ENCODE measurements at places on chromosomes 6 and 20.

DNA sequence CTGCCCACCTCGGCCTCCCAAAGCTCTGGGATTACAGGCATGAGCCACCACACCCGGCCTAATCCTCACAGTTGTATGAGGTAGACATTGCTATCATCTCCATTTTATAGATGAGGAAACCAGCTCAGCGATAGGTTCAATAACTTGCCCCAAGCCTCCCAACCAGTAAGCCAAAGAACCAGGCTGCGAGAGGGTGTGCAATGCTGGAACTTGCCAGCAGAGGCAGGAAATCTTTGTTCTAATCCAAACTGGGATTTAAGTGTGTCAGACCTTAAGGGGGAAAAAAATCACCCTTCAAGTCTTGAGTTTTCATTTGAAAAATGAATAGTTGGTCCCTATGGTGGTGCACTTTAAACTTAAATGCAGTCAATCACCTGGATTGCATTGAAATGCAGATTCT is 20.1 kb upstream of the RNGTT start:
- no peak for DNase-seq

- no peak for DNase-seq
These were observed 86.1 kb upstream of the ZNF217 start for GRCh38 chr20:53679597-53680309.

- DNase-seq = no peak
These were observed 4.6 kb downstream of the MDGA1 start for GRCh38 chr6:37693079-37693478.

GRCh38 chr20:23745247-23745646 is 5.5 kb downstream of the CST1 start:
- DNase-seq = no peak

DNA sequence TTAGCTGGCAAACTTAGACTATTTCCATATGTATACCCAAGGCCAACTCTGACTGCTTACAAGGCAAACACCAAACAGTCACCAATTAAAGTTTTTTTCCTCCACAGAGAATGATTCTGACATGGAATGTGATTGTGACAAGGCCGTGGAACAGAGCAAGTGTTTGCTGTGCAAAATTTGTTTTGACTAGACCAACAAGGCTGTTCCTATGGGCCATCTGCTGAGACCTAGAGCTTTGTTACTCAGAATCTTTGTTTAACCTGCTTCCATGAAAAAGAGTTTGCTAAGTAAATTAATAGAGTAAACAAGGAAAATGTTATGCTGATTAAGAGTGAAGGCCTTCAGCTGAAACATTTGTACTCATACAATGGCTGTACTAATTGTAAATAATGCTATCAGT is 51.6 kb upstream of the IMPG1 start:
- DNase-seq = no peak

DNA sequence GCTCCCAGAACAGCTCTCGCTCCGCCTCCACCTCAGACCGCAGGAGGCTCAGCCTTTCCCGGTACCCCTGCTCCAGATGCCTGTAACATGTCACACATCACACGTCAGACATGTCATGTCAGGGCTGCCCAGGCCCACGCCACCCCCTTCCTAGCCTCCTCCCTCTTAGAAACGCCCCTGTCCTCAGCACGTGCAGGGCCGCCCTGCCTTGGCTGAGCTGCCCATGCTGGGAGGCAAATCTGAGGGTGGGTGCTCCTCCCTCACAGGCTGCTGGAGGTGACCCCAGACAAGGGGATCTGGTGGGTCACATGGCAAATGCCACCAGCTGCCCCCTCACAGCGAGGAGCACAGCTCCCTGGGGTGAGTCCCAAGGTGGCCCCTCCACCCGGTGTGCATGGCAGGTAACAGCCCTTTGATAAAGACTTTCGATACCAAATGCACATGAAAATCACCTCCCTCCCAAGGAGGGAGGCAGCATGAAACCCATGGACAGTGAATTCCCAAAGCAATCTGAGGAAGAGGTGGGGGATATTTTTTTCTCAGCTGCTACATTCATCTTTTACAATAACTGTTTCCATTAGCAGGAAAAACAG is 84.1 kb downstream of the GINS1 start:
- DNase-seq = no peak

GRCh38 chr6:90575267-90575666 is 11.6 kb downstream of the MAP3K7 start:
- no peak for DNase-seq

DNA sequence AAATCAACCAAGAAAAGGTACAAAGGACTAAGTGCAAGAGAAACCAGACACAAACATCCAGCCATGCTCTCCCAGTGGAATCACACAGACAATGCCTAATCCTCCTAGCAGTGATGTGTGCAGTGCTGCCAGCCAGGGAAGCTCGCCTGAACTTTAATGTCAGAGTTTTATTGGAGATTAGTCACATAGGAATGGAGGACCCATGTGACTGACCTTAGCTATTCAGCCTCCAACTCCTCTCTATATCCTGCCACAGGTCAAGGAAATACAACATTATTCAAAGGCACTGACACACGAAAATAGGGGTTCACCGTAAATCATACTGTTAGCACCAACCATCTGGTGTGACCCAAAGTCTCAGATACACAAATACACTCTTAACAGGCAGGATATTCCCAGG is 684.6 kb downstream of the DOK5 start:
- no peak for DNase-seq

DNA sequence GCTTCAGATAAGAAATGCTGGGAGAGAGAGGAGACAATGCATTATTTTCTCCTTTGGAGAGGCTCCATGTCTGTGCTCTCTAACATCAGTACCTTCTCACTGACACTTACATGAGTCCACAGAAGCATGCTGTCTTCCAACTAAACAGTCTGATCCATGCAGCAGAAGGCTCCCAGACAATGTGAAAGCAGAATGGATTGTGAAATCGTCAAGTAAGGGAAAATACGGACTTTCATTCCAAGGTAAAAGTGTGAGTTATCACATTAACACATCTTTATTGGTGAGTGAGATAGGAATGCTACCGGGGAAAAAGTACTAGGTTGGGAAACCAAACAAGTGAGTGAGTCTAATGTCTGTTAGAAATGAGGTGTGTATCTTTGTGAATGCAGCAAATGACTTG is 167.6 kb upstream of the KCNK16 start:
- DNase-seq = no peak

GRCh38 chr6:40710626-40711330 is 123.6 kb upstream of the LRFN2 start:
- DNase-seq = no peak

DNA sequence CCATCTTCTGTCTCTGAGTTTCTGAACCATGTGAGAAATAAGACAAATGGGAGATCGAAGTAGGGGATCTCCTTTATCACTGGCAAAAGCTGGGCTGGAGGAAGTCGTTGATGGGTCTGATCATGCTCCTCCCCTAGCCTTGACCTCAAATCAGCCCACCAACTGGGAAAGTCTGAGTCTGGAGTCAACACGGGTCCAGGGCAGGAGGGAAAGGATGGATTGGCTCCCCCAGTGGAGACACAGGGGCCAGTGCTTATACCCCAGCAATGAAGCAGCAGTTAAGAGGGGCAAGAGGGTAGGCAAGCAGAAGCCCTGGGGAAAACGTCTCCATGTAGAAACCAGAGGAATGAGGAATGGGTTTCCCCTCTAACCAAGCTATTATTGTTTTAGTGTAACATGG is 152.6 kb downstream of the TBC1D7 start:
- no peak for DNase-seq

DNA sequence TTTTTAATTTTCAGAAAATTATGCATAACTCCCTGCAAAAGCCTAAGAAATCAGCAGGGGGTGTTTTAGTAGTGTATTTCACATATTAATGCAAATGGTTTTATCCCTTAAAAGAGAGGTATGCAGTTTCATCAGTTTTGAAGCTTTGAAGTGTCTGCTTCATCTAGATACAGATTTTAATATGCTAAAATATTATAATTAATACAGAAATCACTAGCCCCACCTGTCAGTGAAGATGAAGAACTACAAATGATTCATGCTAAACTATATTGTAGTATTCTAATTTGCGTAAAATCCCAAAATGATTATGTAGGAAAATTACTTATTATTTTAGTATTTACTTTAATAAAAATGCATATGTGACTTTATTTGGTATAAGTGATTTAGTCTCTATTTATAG is 2.9 kb upstream of the TFB1M start:
- no peak for DNase-seq

- no peak for DNase-seq
These were observed 4.6 kb upstream of the CGA start for GRCh38 chr6:87099472-87099871.

- DNase-seq = no peak
These were observed 671 bp downstream of the TAPBP start for GRCh38 chr6:33313105-33313708.

DNA sequence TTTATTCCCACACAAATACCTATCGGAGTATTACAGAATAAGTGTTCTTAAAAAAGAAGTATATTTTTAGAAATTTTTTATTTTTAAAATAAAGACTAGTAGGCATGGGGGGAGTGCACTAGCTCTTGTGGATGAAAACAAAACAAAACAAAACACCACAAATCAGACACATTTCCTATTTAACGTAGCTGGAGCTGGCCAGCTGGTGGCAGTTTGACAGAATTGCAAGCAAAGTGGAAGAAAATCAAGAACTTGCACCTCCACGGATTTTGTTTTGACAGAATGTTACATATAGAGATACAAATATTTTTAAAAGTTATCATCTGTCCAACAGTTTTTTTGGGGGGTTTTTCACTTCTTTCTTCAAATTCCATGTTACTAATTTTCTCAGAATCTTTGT is 63.6 kb upstream of the SNRPB2 start:
- DNase-seq = no peak

GRCh38 chr6:88761237-88762031 is 202.0 kb downstream of the RNGTT start:
- DNase-seq = no peak

DNA sequence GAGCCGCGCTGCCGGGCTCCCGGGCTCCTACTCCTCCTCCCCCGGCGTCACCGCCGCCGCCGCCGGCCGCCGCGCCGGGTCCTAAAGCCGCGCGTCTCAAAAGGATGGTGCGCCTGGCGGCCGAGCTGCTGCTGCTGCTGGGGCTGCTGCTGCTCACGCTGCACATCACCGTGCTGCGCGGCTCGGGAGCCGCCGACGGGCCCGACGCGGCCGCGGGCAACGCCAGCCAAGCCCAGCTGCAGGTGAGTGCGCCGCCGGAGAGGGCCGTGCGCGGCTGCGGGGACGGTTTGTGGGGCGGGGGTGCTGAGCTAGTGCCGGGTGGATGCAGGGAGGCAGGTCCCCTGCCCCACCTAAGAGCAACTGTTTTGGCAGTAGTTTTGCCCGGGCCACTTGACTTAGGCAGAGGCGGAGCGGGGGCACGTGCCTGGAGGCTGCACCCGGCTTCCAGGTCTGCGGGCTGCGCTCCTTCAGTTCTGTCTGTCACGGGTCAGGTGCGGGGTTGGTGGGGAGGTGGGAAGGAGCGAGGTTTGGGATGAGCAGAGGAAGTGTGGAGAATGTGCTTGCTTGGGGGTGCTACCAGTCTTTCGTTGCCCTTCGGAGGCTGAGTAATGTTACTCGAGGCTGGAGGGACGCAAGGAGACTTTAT is 722 bp downstream of the ISM1 start:
- no peak for DNase-seq

DNA sequence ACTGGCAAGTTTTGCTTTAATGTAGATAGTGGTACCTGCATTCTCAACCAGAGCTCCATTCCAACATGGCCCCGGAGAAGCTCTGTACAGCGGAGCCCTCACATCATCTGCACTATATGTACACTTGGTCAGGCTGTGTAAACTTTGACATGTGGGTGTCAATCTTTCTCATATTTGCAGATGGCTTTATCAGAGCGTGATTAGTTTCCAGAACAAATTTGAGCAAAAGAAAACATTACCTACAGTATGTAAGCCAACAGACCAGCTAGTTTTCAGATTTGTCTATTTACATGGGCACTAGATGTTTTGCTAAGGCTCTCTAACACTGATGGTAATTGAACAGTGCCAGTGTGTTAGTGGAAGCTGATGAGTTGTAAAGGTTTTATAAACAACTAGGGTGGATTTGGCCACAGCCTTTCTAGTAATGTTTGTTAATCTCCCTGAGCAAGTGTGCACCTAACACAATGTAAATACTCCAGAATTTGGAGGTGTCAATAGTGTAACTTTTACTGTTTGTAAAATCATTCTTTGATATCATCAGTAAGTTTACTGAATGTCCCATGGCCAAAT is 131.8 kb downstream of the FOXA2 start:
- DNase-seq = no peak

- DNase-seq = no peak
These were observed 658 bp downstream of the CUL7 start for GRCh38 chr6:43052842-43053544.

DNA sequence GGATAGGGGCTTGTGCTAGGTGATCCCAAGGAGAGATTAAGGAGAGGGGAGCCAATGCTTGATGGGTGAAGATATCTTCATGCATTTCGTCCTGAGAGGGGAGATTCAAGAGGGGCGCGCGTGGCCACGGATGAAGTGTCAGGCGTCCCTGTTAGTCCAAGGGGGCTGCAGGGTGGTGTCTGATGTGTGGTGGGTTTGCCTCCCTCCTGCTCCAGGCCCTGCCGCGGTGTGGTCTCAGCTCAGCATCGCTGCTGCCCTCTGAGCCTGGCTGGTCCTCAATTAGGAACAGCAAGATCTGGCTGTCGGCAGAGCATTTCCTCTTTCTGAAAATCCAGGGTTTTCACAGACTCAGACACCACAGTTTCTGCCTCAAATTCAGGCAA is 318.0 kb downstream of the THBS2 start:
- no peak for DNase-seq

GRCh38 chr6:155936551-155936950 is 480.9 kb upstream of the NOX3 start:
- no peak for DNase-seq

DNA sequence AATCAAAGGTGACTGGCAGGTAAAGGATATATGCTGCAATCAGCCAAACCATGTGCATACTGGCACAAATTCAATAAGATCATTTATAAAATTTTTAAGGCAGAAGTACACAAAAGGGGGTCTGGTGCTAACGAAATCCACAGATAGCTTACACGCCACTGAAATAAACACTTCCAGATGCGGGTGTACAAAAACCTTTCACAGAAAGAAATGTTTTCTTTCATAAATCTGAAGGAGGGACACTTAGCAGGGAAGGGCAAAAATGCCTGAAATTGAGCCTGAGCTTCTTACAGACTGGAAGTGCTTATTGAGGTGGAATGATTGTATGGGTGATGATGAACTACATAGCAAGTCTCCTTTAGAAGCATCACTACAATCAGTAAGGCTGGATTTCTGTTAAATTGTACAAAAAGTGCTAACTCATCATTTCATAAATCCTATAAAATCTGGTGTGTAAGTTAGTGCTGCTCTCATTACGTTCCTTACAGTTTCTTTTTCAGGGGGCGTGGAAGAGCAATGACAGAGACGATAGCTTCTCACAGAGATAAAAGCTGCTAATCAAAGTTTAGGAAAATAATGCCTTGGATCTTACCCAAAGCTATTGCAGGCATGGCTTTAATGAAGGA is 409.3 kb upstream of the RUNX2 start:
- no peak for DNase-seq

Data from stimulated activated CD8-positive, alpha-beta memory T cell treated with anti-CD3 and anti-CD28 coated beads, Interleukin-12 subunit alpha, Interleukin-12 subunit beta, amount 100 ng/mL, for 1 hour (primary cell).